ENCODE measurements at places on chromosomes 2 and 18.

GRCh38 chr18:43950062-43950461 lies 672.8 kb upstream of the SYT4 start:
- no peak for DNase-seq

DNA sequence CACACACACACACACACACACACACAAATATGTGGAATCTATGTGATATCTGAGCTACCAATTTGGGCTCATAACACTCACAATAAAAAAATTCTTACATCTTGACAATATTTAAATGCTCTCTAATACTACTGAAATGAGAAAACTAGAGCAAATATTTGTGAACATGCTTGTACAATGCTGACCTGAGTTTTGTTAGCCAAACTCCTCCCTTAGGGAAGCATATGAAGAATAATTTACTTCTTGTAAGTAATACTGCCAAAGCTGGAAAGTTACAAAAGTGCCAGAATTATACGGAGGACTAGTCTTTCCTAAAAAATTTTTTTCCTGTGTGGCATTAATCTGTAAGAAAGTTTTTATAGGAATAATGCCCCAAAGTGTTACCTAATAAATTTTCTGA lies 18.5 kb downstream of the MBD2 start:
- DNase-seq = peak; percentile 54

DNA sequence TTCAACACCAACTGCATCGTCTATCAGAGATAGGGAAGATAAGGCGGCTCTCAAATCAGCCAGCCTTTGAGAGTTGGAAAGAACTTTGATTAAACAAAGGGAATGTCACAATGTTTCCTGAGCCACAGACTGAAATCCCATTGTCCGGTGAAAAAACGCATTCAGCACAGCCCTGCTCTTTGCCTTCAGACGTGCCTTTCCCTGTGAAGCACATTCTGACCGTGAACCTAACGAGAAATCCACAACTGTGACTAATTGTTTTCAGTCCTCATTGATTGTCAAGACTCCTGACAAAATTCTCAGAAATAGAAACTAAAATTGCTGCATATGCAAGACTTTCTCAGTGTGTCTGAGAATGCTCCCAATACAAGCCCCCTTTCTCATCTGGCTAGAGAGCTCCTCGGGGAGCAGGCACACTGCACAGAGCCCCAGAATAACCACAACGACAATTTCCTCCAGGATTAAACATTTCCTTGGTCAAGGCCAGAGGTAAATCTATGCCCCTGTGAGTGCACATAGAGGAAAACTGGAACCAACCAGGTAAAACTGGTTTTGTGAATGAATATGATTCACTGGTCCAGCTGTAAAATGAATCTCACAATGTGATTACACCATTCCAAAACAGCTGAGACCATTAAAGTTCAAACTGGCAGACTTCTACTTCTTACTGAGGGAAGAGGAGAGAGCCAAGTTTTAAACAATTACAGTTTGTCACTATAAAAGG lies 561.9 kb upstream of the ID2 start:
- peak; percentile 85 for DNase-seq

- no peak for DNase-seq
Observed at GRCh38 chr2:142131010-142131669, at the start of gene LRP1B. LRP1B (minus strand) TSS chr2:142131016; CDS start chr2:142130729, 287 bp downstream.

DNA sequence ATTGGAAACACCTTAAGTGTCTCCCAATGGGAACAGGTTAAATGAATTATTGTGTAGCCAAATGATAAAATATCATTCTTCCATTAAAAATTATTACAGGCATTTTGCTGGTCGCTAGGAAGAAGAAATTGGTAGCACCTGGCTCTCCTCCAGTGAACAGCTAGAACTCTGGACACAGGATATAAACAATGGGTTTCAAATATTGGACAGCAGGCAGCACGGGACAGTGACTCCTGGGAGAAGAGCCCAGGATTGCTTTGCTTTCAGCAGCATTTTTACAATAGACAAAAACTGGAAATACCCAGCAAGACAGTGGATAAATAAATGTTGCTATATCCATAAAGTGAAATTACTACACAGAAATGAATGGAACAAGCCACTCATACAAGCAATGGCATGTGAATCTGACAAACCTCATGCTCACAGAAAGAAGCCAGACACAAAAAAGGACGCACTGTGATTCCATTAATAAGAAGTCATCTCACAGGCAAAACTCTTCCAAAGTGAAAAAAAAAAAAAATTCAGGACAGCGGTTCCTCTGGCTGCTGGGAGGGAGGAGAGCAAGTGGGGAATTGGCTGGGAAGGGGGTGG lies 50.5 kb downstream of the LAMA1 start:
- DNase-seq = peak; percentile 31

GRCh38 chr2:35468245-35468644 lies 887.3 kb upstream of the CRIM1 start:
- DNase-seq = no peak

DNA sequence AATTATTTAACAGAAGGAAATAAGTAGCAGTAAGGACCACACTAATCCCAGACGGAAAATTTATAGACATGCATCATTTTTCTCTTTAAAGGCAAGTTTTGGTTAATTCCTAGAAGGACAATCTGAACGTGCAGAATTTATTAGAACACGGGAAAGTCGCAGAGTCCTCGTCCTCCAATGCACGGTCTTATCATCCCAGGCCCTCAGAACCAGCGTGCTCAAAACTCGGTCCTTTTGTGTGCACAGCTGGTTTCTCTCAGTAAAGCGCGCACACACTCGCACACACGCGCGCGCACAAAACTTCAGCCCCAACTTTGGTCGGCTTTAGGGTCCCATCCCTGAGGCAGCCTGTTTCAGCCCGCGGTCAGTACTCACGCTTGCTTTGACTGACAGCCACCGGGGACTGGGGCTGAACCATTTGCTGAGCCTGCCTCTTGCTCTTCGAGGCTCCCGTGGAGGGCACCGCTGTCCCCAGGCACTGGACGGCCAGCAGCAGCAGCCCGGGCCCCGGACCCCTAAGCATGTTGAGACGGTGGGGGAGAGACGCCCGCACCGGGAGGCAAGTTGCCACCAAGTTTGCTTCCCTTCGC lies 493 bp downstream of the FN1 start:
- DNase-seq = no peak

- peak; percentile 48 for DNase-seq
Observed at GRCh38 chr2:105379741-105380186, 19.1 kb downstream of the FHL2 start.

DNA sequence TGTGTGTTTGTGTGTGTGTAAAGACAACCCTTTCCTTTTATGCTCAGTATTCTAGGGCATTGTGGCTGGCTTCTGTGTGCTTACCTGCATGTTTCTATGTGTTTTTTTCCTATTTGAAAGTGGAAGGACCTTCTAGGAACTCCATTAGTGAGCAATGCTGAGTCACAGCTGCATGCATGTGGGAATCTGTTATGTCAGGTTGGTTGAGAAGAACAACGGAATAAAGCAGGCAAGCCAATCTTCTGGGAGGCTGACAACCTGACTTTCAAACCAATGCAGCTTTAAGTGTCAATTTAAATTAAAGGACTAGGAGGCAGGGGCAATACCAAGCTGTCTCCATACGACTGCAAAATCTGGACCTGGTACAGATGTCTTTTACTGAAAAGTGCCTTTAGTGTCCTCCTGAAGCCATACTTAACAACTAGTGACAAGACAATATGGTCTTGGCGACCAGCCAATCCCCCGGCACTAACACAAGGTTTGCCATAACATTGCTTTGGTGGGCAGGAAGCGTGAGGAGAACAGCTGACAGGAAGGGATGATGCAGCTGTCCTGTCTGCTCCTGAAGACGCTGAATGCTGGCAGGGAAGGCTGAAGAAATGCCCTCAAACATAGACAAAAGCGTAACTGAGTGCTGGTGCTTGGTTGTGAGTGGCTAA lies 514.7 kb upstream of the CDH7 start:
- no peak for DNase-seq

- no peak for DNase-seq
Observed at GRCh38 chr18:5302606-5303005, 7.1 kb upstream of the ZBTB14 start.

- DNase-seq = no peak
Observed at GRCh38 chr2:11097038-11097720, 58.1 kb upstream of the SLC66A3 start.

- DNase-seq = no peak
Observed at GRCh38 chr18:50679056-50679455, 119.2 kb downstream of the MAPK4 start.

GRCh38 chr18:58057291-58057965 lies 13.4 kb downstream of the NEDD4L start:
- no peak for DNase-seq

- DNase-seq = no peak
Observed at GRCh38 chr18:64592246-64592645, 443.4 kb upstream of the LINC00305 start.

DNA sequence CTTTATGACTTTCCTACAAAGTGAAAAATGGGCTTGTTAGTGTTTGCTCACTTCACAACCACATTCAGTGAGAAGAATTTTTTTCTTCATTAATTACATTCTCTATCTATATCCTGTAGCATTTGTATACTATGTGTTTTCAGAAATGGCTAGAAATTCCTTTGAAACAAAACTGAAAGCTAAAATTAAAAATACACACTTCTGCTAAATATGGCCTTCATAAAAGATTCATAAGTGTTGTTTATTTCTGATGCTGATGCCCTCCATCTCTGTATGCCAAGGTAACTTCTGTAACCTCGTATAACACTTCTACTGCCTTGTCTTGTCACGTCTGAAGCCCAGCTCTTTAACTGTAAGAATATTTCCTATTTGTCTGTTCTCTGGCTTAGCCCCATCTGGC lies 59.8 kb downstream of the PMAIP1 start:
- DNase-seq = no peak

DNA sequence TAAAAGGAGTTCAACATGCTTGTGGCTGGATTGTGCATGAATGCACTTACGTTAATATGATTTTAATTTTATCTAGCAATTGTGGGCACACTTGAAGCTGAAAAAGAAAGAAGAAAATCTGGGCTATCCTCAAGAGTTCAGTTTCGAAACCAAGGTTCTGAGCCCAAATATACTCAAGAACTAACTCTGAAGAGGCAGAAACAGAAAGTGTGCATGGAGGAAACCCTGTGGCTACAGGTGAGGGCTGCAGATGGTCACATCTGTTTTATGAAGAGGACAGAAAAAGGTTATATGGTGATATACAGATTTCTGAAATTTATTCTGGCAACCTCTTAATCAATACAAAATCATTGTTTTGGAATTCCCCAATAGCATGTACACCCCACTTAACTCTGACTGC lies 57.3 kb downstream of the ITGA6 start:
- no peak for DNase-seq

DNA sequence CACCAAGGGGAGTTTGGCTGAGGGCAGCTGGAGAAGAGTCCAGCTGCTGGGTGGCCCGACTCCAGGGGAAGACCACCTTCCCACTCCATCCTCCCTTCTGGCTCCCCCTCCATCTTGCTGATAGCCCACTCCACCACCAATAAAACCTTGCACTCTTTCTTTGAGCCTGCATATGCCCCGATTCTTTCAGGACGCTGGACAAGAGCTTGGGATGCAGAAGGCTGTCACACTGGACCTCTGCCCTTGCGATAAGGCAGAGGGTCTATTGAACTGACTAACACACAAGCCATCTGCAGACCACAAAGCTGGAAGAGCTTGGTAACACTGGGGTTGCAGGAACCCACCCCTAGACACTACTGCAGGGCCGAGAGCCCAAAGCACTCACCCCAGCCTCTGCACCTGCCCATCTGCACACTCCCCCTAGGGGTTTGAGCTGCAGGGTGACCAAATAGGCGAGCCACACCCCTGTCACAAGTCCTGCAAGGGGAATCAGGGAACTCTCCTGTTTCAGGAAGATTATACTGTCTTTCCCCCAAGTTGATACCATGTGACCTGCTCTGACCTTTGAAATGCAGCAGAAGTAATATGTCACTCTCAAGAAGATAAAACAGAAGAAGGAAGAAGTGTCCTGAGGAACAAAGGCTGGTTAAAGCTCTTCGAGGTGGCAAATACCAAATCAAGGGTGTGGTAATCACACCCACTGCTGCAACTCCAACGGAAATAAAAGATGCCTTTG lies 70.5 kb downstream of the SMAD4 start:
- DNase-seq = no peak

GRCh38 chr2:86350751-86351150 lies 13.3 kb upstream of the REEP1 start:
- no peak for DNase-seq

- no peak for DNase-seq
Observed at GRCh38 chr2:137091704-137092103, 326.4 kb downstream of the THSD7B start.

GRCh38 chr2:238021327-238021726 lies 39.5 kb upstream of the SCLY start:
- DNase-seq = no peak

- no peak for DNase-seq
Observed at GRCh38 chr18:39886136-39886535, 2068.9 kb upstream of the PIK3C3 start.

DNA sequence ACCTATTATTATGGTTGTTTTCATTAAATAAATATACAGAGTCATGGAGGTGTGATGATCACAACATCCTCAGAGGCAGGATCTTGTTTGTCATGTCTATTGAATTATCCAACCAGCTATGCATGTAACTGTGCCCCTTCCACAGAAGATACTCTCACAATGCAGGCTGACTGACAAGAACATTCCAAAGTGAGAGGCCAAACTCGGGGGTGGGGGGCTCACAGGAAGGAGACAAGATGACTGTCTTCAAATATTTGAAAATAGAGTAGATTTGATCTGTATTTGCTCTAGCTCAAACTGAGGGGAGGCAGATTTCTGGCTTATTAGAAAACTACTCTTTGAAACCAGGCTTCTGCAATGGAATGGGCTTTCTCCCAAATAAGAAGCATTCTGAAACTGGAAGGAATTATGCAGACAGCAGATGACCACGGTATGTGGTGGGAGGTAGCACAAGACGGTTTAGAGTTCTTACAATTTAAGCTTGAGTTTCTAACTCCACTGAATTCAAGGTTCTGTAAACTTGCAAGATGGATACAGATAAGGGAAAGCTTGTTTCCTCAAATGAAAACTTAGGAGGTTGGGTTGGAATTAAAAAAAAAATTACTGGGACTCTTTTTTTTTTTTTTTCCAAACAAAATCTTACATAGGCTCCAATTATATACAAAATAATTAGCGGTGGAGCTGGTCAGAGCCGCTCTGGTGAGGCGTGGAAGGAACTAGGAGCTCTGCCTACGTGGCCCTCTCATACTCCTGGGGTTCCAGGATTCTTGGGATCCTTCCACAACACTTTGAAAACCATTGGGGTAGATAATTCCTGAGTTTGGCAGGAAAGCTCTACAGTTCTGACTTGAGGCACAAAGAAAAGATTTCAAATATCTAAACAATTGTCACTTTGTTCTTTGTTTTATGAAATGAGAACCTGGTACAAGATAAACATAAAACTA lies 79.3 kb downstream of the PLA2R1 start:
- no peak for DNase-seq

- DNase-seq = no peak
Observed at GRCh38 chr2:217157581-217157980, 297.7 kb upstream of the TNP1 start.

GRCh38 chr2:99571021-99571420 lies 81.2 kb upstream of the REV1 start:
- no peak for DNase-seq

GRCh38 chr2:162017233-162017632 lies 56.8 kb downstream of the DPP4 start:
- no peak for DNase-seq
